Right kidney (tissue), 9 donors: ENCODE measurements at places on chromosomes 2 and 18.

DNA sequence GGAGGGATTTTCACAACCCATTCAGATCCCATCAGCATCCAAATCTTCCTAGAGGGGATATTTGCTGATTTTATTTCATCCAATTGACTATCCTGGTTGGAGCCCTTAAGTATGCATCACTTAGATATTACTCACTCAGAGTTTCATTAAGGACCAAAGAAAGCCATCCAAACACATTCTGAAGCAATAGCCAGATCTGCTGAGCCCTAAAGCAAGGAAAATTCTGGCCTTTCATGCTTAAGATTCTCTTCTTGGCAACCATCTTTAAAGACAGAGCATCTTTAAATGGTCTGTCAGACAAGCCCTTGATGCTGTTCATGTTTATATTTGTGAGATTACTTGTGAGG is 40.9 kb upstream of the C1D start:
- no peak for DNase-seq

DNA sequence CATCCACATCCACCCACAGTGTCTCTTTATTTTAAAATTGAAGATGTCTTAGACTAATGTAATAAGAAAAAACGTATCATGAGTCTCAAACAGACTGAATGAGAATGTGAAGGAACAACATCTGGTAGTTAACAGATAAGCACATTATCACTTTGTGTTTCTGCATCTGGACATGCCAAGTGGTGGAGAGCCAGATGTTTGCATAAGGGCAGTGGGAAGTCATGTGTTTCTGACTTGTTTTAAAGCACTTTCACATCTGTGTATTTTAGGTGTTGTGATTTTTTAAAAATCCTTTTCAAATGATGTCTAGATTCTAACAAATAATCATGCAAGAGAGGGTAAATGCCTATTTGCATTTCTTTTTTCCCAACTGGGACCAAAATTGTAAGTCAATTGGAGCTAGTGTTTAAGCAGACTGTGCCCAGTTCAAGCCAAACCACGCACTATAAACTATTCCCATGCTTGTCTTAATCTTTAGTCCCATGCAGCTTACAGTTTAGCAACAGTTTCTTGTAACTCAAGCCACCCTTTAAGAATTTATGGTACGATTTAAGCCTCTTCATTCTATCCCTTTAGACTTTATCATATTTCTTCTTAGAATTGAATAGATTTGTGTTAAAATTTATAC is 272.7 kb upstream of the DOK6 start:
- no peak for DNase-seq

- DNase-seq: no peak
Measured at GRCh38 chr2:217722883-217723472, 279.8 kb downstream of the TNS1 start.

- peak; percentile 61 for DNase-seq
Measured at GRCh38 chr2:156321243-156321904, 11.1 kb downstream of the NR4A2 start.

DNA sequence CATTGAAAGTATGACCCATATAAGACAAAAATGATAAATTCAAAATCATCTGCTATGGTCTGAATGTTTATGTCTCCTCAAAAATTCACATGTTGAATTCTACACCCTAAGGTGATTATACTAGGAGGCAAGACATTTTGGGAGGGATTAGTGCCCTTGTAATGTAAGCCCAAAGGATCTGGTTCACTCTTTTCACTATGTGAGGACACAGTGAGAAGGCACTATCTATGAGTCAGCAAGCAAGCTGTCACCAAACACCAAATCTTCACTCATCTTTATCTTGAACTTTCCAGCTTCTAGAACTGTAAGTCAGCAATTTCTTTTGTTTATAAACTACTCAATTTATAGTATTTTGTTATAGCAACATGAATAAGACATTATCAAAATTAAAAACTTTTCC is 284.7 kb upstream of the ZC3H15 start:
- no peak for DNase-seq

DNA sequence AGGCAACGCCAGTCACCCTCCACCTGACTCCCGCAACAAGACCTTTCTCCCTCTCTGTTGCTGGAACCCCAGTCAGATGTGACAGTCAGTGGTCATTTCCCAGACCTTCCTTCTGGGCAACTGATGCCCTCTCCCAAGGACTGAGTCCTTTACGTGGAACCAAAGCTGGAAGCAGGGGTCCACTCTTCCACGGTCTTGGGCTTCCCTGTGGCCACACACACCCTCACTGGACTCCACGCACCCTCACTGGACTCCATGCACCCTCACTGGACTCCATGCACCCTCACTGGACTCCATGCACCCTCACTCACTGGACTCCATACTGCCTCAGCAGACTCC is 7.1 kb downstream of the PTMA start:
- DNase-seq: no peak

DNA sequence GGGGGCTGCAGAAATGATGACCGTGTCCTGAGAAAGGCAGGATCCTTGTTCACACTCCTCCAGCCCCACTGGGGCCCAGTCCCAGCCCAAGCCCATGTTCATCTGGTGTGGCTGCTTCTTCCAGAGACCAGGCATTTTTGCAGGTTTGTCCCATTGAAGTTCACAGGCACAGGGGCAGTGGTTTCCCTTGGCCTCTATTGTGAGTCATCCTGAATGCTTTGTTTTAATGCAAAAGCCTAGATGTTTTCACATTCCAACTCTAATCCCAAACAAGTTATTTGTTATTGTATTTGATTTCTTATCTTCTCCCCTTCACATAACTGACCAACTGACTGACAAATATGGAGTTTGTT is 426.4 kb upstream of the ID2 start:
- no peak for DNase-seq

- DNase-seq: no peak
Measured at GRCh38 chr18:39788383-39788782, 2166.7 kb upstream of the PIK3C3 start.

GRCh38 chr18:21513292-21513691 is 87.2 kb downstream of the ESCO1 start:
- no peak for DNase-seq

- DNase-seq: no peak
Measured at GRCh38 chr2:173969886-173970285, 4.7 kb upstream of the SP3 start.

DNA sequence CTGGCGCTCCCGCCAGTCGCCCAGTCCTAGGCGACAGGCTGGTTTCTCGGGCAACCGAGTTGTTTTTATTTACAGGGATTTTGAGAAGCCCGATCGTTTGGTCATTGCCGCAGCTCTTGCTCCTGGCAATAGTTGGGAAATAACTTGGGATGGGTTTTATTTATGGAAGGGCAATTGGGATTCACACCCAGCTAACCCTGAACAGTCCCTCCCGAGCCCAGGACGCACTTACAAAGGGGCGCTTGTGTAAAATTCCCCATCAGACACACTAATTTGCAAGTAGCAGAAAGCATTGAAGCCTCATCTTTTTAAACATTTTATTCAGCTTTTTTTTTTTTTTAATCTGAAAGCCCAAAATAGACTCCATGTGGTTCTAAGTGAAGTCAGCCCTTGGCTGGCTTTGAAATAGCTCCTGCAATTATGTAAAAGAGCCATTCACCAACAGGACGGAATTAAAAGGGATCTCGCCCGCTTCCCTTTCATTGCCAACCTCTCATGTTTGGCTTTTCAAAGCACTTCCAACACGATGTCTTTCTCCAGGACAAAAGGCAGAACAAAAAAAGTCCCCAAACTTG is 3.6 kb upstream of the GBX2 start:
- DNase-seq: no peak

- DNase-seq: no peak
Measured at GRCh38 chr2:199581408-199581807, 123.7 kb upstream of the SATB2 start.

- no peak for DNase-seq
Measured at GRCh38 chr2:16661936-16662839, 3.4 kb downstream of the CYRIA start.

GRCh38 chr2:33503002-33503401 is 26.6 kb downstream of the RASGRP3 start:
- DNase-seq: no peak
